ENCODE measurements at places on chromosomes 3 and 15.
A peak's percentile ranks its signal among the peaks of the same experiment; 100 is the strongest.

- DNase-seq, result peak; percentile 46
These were observed 15.5 kb downstream of the TBC1D2B start for GRCh38 chr15:78061963-78062427.

DNA sequence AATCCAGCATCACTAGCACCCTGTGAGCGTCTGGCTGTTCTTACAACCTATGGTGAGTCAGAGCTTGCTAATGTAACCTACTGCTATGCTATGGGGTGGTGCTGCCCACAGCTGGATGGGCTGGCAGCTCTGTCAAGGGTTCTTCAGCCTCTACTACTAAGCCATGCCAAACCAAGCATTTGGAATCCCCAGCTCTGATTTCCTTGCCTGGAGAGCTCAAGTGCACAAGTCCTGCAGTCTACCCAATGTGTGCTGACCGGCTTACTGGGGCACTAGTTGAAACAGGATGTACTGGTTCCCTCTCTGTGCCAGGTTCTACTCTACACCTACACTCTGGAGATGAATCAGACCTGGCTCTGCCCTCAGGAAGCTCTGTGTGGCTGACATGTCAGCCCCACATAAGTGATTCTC is 4.2 kb downstream of the TEX264 start:
- DNase-seq, result no peak

- no peak for DNase-seq
These were observed 129.8 kb upstream of the CPNE4 start for GRCh38 chr3:132164469-132165092.

DNA sequence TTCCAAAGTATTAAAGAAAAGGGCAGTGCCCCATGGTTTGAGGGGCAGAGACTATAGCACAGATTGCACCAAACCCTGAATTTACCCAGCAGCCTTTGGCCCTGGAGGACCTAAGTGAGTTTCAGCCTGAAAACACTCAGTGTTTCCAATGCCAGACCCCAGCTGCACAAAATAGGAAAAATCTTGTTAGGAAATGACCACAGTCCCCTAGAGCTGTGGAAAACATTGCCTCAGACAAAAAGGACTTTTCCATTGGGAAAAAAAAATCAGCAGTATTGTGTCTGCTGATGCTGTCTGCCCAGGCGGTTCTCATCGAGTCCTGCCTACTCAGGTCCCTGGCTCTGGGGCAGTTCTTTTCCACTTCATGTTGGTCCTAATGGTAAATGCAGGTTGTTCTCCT is 121.7 kb upstream of the DLG1 start:
- DNase-seq, result no peak

DNA sequence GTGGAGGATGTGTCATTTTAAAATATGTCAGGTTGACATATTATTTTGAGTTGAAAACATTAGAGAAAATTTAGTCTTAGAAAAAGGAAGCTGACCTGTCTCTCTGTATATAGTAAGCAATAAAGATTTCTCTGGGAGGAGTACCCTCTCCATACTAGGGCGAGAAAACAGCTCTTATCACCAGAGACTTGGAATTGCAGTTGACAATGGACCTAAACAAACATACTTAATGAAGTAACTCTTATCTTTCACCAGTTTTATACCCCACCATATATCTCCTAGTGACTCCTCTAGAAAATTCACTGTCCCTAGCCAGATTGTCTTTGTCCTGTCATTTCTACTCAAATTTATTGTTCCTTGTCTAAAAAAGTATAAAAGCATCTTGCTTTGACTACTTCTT is 7.2 kb upstream of the GATM start:
- no peak for DNase-seq

DNA sequence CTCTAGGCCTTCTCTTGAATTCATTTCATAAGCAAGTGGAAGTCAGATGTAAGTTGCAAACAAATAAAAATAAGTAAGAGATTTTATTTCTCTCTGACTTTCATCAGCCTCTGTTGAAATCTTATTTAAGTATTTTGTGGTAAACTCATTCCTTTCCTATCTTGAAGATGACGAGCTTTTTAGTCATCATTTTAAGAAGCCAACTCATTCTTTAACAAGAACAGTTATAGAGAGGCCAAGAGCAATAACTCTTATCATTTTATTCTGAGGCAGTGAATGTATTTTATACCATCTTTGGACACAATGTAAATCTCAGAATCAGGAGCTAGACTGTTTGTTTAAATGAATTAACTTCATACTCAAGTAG is 147.5 kb upstream of the MBNL1 start:
- no peak for DNase-seq

- no peak for DNase-seq
These were observed 40.0 kb downstream of the FMN1 start for GRCh38 chr15:33154351-33155166.

GRCh38 chr3:139434764-139435307 is 41.5 kb downstream of the RBP2 start:
- DNase-seq, result no peak

DNA sequence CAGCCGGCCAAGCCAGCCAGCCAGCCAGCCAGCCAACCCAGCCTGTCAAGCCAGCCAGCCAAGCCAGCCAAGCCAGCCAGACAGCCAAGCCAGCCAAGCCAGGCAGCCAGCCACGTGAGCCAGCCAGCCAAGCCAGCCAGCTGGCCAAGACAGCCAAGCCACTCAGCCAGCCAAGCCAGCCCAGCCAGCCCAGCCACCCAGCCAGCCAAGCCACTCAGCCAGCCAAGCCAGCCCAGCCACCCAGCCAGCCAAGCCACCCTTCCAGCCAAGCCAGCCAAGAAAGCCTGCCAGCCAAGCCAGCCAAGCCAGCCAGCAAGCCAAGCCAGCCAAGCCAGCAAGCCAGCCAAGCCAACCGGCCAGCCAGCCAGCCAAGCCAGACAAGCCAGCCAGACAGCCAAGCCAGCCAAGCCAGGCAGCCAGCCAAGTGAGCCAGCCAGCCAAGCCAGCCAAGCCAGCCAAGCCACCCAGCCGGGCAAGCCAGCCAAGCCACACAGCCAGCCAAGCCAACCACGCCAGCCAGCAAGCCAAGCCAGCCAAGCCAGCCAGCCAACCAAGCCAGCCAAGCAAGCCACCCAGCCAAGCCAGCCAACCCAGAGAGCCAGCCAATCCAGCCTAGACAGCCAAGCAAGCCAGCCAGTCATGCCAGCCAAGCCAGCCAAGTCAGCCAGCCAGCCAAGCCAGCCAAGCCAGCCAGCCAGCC is 199.5 kb downstream of the GOLGA6L6 start:
- no peak for DNase-seq

DNA sequence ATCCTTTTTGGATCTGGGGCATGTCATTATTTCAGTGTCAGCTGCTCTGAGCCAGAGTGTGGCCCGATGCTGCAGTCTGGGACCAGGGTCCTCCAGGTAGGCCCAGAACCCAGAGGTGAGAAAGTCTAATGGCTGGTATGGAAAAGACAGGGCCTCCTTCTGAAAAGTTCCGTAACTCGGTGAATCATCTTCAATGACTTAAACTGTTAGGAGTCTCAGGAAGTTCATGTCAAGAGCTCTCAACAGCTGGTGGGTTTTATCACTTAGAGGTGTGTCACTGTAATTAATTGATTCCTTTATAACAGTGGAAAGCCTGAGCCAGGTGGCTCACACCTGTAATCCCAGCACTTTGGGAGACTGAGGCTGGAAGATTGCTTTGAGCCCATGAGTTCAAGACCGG is 28.5 kb upstream of the PDE8A start:
- DNase-seq, result no peak

- no peak for DNase-seq
These were observed 5.9 kb downstream of the FLNB start for GRCh38 chr3:58013973-58014649.
